Ovary (tissue), 10 donors: ENCODE measurements at places on chromosomes 6 and 20.

GRCh38 chr20:35883778-35884540, 70.3 kb downstream of the SCAND1 start:
- DNase-seq: peak; percentile 87

GRCh38 chr6:47195011-47195650, 114.6 kb downstream of the TNFRSF21 start:
- peak; percentile 24 for DNase-seq

- DNase-seq: no peak
Measured at GRCh38 chr20:22248051-22248667, 336.2 kb downstream of the FOXA2 start.

DNA sequence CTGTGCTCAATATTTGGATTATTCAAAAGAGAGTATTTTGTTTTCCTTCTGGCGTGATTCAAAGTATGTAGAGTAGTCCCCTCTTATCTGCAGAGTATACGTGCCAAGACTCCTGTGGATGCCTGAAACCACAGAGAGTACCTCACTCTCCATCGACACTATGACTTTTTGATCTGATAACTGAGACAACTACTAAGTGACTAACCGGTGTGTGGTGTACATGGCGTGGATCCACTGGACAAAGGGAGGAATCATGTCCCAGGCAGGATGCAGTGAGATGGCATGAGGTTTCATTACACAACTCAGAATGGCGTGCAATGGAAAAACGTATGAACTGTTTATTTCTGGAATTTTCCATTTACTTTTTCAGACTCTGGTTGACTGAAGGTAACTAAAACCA, 112.2 kb upstream of the PDE7B start:
- no peak for DNase-seq

GRCh38 chr20:9227896-9228615, 159.2 kb downstream of the PLCB4 start:
- DNase-seq: no peak

DNA sequence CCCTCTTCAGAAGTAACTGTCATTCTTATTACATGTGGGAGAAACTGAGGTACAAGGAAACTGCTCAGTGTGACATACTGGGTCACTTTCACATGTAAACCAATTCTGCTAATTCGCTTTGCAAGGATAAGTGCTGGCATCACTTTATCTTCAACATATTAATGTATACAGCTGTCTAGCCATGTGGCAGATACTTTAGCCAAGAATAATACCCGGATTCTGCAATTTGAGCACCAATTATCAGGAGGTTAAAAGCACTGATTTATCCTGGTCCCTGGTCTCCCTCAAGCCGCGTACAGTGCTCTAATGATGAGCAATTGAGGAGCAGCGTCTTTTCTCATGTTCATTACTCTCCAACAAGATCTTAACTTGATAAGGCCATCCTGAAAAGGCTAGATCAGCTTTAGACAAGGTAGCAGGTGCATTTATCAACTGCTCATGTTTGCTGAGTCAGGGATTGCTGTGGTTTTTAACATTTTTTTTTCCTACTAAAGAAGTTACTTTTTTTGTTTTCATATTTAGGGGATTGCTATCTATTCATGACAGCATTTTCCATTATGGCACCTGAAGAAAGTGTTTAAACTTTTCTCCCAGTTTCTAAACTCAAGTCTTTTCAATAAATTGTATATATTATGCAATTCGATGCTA, 1066.3 kb upstream of the MAP3K7 start:
- no peak for DNase-seq
